Chondrocyte (in vitro differentiated cells): ENCODE measurements at places on chromosomes 7 and 10.

DNA sequence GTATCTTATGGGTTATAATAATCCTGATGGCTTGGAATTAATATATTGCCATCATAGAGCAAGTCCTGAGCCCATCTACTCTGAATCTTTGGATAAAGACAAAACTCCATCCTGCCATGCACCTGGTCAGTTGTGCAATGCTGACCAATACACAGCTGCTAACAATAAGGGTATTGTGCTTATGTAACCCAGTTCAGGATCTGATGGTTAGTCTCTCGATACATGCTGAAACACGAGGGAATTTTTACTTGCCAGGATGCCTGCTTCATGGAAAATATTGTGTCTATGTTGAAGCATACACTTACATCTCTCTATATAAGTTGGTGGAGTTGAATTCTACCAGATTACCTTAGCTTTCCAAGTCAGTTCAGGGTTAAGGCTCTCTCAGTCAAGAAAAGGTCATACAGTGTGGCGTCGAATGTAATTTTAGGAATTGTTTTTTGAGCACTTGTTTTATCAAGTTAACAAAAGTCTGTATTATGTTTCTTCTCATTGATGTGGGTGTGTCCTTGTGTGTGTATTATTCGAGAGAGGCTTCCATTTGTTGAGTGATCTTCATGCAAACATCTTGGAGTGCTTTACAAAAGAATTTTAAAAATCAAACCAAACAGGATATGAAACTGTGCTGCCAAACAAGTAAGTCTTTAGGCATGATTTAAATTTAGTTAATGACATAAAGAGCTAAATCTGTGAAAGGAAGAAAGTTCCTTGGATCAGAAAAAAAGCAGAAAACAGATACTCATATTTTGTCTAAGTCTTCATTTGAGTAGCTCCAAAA lies 449.1 kb downstream of the SUGCT start:
- H3K27me3 ChIP-seq = no peaks in the 10 kb centered on the region
- H3K4me3 ChIP-seq = no peak overlapping the region
- H3K4me1 ChIP-seq = peaks cover 47% of the 10 kb centered on the region

GRCh38 chr7:134639061-134639460 lies 7.6 kb upstream of the BPGM start:
- no peak for DNase-seq
- H3K27me3 ChIP-seq = no peaks in the 10 kb centered on the region
- no peak overlapping the region for H3K4me3 ChIP-seq
- no peak overlapping the region for H3K27ac ChIP-seq

DNA sequence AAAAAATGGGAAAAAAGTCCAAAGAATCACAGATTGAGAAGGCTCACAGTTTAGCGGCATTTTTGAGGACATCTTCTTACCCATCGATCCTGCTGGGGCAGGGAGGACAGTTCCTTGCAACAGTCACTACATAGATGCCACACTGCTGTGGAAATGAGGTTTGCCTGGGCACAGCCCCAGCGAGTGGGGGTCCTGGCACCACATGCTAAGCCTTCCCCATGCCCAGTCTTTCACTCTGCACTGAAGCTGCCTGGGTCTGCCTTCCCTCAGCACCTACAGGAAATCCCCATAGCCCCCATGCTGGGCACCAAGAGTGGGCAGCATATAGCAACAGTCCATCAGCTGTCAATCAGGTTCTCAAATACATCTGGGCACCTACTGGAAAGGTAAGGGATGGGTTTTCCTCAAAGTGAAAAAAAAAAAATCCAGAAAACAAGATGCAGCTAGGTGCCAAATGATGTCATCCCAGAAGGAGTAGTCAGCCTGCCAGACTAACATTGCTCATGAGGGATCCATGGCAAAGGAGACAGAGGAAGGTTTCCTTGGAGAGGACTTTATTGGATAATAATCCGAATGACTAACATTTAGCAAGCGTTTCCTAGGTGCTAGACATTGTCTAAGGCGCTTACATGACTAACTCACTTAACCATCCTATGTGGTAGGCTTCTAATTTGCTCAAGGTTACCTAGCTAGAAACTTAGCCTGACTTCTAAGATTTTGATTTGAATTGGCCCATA lies 125.7 kb upstream of the CXCL12 start:
- peaks cover 12% of the 10 kb centered on the region for H3K27me3 ChIP-seq
- H3K27ac ChIP-seq = no peak overlapping the region
- no peak overlapping the region for H3K4me3 ChIP-seq
- H3K36me3 ChIP-seq = no peaks in the 10 kb centered on the region
- no peak for DNase-seq

DNA sequence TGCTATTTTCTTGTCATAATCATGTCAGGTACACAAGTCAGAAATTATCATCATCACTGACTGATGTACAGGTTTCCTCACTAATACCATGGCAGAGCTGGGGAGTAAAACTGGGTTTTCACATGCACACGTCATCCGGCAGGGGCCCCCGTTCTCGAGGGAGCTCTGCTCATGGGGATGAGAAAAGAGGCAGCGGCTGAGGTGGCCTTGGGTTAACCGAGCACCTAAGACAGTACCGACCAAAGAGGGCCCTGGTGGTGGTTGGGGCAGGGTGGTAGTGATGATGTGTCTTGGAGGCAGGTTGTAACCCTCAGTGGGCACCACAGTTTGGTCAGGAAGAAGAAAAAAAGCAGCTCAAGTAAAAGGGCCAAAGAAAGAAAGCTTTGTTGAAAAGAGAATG lies 12.1 kb upstream of the TRPV6 start:
- no peak overlapping the region for H3K27ac ChIP-seq
- no peaks in the 10 kb centered on the region for H3K4me1 ChIP-seq
- no peak overlapping the region for H3K4me3 ChIP-seq
- DNase-seq = no peak
- H3K27me3 ChIP-seq = peaks cover 33% of the 10 kb centered on the region
- H3K36me3 ChIP-seq = no peaks in the 10 kb centered on the region

- no peaks in the 10 kb centered on the region for H3K27me3 ChIP-seq
- no peak for DNase-seq
- H3K27ac ChIP-seq = peak overlapping the region; percentile 45
- H3K36me3 ChIP-seq = peaks cover 22% of the 10 kb centered on the region
- no peak overlapping the region for H3K4me3 ChIP-seq
Measured at GRCh38 chr10:70162892-70163201, 7.5 kb downstream of the SAR1A start.

GRCh38 chr10:108639010-108639409 lies 1284.3 kb downstream of the XPNPEP1 start:
- no peak overlapping the region for H3K4me3 ChIP-seq
- no peaks in the 10 kb centered on the region for H3K4me1 ChIP-seq
- no peak for DNase-seq

DNA sequence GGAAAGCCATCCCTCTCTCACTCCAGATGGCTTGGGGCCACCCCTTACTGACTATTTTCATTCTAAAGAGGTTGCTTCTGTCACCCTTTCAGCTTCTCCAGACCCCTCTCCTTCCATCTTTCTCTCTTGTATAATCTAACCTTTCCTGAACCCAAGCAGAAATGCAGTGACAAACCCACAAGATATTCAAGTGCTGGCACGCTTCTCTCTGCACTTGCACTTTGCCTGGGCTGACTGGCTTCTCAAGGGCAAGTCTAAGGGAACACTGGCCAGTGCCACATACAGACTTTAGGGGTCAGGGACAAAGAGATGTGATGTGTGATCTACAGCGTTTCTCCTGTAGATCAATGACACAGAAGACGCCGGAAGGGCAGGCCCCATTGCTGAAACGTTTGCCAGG lies 150.4 kb upstream of the LANCL2 start:
- H3K27ac ChIP-seq = no peak overlapping the region
- peaks cover 28% of the 10 kb centered on the region for H3K4me1 ChIP-seq
- DNase-seq = no peak

DNA sequence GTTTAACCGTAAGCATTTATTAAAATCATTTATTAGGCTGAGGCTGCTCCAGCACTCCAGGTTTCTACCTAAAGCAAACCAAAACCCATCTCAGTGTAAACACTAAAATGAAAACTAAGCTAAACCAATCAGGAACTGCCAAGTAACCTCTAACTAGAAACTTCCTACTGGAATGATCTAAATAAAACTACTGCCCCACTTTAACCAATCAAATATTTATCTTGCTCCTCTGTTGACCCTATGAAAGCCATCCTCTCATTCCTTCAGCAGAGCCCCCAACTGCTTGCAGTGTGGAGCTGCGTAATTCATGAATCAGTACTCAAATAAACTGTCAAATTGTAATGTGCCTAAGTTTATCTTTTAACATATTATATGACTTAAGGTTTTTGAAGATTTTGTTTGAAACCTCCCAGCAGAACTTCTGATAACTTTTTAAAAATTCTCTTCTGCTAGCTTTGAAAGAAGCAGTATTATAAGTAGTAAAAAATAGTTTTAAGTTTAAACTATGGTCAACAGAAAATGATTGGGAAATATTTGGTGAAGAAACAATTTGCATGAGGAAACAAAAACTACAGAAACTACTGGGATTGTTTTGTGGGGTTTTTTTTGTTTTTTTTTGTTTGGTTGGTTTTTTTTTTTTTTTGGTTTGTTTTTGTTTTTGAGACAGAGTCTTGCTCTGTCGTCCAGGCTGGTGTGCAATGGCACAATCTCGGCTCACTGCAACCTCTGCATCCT lies 47.4 kb downstream of the GPR37 start:
- H3K4me1 ChIP-seq = peaks cover 26% of the 10 kb centered on the region
- no peak overlapping the region for H3K4me3 ChIP-seq
- no peaks in the 10 kb centered on the region for H3K36me3 ChIP-seq
- no peak for DNase-seq

- DNase-seq = no peak
- no peak overlapping the region for H3K4me3 ChIP-seq
- H3K27ac ChIP-seq = no peak overlapping the region
- H3K27me3 ChIP-seq = no peaks in the 10 kb centered on the region
Measured at GRCh38 chr7:132491391-132491945, 84.8 kb downstream of the PLXNA4 start.

- H3K4me1 ChIP-seq = no peaks in the 10 kb centered on the region
- no peak for DNase-seq
- no peaks in the 10 kb centered on the region for H3K36me3 ChIP-seq
Measured at GRCh38 chr7:36896418-36896817, 172.1 kb upstream of the AOAH start.

DNA sequence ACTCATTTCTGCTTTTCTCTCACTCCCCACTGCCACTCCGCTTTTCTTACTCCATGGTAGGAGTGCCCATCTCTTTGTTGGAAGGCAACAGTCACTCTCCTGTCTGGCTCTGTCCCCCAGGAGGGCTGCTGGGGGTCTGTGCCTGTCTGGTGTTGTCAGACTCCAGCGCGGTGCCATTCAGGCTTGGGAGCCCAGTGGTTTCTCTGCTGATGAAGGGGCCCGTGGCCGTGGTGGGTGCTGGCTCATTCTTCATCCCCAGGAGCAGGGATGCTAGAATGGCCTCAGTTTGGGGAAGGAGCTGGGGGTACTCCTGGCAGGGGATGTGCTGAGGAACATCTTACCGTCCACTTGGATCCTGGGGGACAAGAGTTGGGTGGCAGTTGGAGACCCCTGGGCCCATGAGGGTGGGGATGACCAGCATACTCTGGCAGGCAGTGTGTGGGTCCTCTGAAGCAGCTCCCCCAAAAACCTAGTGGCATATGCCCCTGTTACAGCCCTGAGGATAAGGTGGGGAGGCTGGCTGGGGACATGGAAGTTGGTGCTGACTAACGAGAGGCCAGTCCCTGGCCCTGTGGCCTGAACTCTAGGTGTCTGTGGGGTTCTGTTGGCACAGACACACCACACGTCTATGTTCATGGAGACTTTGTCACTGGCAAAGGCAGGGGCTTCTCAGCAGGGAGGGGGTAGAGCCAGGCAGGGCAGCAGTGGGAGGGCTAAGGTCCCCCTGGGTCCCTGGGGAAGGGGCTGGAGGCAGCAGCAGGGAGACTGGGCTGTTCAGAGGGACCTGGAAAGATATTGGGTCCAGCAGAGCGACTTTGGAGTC lies 102.8 kb upstream of the RET start:
- no peaks in the 10 kb centered on the region for H3K36me3 ChIP-seq
- no peaks in the 10 kb centered on the region for H3K4me1 ChIP-seq
- H3K27me3 ChIP-seq = peaks cover 10% of the 10 kb centered on the region
- DNase-seq = peak; percentile 75
- H3K27ac ChIP-seq = no peak overlapping the region

DNA sequence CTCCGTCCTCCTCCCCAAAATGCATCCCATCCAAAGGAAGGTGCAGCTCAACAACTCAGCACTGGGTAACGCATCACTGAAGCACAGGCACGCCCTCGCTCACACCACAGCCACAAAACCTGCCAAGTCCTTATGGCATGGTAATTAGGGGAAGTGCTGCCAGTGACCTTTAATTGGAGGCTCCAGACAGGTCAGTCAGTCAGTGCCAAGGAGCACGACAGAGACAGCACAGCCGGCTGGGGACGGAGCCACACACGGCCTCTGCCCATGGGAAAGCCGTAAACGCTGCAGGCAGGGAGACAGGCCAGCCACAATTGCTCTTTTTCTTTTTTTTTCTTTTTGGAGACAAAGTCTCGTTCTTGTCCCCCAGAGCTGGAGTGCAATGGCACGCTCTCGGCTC lies 146.5 kb downstream of the MAD1L1 start:
- H3K27me3 ChIP-seq = no peaks in the 10 kb centered on the region
- no peak overlapping the region for H3K27ac ChIP-seq
- H3K4me3 ChIP-seq = no peak overlapping the region
- no peaks in the 10 kb centered on the region for H3K4me1 ChIP-seq
- DNase-seq = no peak
